ENCODE measurements at places on chromosomes 1 and 21.

GRCh38 chr21:41600116-41600515 lies 92.2 kb upstream of the TMPRSS2 start:
- no peak for DNase-seq

DNA sequence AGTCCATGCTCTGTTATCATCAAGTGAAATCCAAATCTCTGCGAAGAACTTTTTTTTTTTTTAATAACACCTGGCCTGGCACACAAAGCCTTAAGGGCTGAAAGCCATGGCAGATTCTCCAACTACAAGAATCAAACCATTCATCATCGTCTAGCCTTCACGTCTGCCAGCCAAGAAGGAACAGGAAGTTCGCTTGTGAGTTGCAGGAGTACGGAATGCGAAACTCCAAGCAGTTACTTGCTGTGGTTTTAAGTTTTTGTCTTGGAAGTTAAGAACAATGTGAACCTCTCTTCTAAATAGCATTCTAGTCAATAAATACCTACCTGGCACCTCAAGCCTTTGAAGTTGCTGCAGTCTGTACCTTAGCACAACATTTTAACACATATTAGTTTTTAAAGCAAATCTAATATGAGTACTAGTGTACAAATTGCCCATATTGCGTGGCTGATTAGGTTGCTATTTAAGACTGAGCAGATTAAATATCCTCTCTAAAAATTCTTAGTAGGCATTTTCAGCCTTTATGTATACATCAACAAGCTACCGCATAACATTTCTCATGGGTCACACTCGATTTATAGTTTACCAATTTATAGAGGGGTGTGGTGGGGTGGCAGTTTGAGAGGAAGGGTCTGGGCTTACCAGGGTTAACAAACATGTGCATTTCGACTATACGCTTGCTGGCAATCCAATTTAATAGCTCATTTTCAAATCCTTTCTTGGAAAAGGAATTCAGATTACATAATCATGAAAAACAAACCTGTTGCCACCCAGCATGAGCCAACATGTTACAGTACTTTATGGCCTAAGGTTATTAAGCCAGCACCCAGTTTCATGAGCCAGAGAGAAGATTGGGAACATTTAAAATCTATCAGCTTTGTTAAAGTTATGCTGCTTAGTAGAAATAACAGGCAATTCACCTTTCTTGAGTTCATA lies 22.2 kb upstream of the PTPN14 start:
- DNase-seq = no peak

GRCh38 chr1:150577557-150578271 lies 1.7 kb downstream of the MCL1 start:
- DNase-seq = no peak

DNA sequence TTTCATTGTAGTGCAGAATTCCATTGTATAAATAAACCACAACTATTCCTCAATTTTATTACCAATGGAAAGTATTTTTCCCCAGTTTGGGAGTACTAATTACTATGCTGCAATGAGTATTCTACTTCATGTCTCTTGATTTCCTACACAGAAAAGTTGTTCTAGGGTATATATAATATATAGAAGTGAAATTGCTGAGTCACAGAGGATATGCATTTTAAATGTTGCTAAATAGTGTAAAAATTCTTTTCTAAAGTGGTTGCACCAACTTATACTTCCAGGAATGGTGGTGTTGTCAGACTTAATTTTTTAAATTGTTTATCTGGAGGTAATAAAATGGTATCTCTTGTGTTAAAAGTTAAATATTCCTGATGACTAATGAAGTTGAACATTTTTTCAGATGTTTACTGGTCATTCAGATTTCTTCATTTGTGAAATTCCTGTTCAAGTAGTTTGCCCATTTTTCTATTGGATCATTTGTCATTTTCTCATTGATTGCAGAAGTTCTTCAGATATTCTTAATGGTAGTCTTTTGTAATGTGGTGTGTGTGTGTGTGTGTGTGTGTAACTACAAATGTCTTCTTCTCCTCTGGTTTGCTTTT lies 19.1 kb upstream of the MYOG start:
- no peak for DNase-seq

- no peak for DNase-seq
Measured at GRCh38 chr1:97508653-97509218, 412.1 kb downstream of the DPYD start.

DNA sequence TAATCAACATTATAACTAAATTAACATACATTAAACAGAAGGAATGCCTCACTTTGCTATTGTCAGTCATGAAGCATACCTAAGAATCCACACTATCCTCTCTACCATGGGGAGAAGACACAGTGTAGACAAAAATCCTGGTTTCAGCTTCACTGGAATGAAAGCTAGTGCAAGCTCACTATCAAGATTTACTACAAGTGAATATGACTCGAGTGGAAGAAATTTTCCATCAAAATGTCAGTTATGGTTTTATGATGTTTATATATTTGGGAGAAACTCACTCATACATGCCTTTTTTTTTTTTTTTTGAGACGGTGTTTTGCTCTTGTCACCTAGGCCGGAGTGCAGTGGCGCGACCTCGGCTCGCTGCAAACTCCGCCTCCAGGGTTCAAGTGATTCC lies 424.3 kb downstream of the KCNT2 start:
- DNase-seq = no peak

DNA sequence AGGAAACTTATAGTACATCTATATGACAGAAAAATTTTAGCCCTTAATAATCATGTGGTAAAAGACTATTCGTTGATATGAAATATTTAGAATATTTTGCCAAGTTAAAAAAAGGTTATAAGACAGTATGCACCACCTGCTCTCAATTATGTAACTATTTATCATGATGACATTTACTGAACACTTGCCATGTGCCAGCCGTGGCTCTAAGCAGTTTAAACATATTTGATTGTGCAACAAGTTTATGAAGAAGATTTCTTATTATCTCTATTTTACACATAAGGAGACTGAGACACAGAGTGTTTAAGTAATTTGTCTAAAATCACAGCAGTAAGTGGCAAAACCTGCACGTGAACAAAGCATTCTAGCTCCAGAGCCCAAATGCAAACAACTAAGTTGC lies 199.3 kb upstream of the JUN start:
- no peak for DNase-seq

DNA sequence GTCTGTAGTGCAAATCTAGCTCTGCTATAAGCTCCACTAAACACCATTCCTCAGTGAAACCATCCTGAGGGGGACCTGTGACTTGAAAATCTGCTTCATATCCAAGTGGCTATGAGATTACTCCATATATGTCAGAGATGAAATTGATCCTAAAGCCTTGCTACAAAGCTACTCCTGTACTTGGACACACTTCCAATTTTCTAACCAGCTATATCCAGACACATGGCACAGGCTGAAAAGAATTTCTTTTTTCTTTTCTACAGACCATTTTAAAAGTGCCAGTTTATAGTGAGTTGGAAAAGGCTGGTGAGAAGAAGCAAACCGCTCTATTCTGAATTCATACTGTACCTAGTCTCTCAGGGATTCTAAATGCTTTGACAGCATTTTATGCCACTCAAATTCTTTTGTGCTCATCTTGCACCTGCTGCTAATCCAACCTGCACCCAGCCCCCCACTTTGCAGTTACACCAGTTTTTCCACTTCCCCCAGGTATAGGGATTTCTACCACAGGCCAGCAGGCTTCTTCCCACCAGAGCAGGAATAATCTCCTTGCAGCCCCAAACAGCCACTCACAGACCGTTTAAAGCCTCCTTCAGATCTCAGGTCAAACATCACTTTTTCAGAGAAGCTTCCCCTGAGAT lies 112.5 kb downstream of the RERE start:
- no peak for DNase-seq

DNA sequence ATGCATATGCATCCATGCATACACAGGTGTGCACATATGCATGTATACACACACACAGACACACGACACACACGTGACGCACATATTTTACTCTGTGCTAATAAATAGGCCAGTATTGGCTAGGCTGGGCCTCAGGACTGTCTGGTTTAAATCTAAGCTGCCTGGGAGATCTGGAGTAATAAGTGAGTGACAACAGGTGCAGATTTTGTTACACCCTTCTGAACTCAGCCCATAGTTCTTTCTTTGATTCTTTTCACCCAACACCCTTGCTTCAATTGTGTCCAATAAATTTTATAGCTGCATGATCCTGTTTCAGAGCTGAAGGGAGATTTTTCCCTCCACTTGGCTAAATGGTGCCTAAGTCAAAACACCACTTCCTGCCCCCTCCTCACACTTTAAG lies 132.8 kb downstream of the FGGY start:
- no peak for DNase-seq

- no peak for DNase-seq
Measured at GRCh38 chr1:184036517-184036949, 995 bp downstream of the COLGALT2 start.

DNA sequence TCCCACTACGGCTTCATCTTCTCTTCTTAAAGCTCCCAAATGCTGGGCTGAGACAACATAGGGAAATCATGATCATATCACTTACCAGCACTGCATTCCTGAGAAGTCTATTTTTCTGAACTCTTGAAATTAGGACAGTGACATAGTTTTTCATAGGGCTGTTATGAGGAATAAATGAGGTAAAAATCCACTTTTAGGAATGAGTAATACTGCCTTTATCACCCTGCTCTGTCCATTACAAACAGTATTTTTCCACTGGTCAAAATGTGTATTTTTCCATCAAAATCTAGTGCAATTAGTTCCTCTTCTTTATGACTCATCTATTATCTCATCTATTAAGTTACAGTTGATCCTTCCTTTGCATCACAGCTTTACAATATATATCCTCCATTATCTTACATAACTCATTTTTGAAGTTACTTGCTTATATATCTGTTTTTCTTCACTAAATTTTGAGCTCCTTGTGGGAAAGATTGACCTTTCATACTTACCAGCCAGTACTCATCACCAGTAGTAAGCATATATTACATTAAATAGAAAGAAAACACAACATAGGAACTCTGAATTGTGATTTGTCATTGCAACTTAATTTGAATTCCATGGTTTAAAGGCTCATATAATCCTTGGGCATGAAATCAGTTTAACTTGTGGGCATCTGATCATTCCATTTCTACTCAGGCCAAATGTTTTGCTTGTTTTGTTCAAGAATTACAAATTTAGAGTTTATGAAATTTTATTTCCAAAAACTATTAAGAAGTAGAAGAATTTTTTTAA lies 37.1 kb downstream of the PRRX1 start:
- no peak for DNase-seq

GRCh38 chr1:227174164-227174563 lies 144.1 kb downstream of the CDC42BPA start:
- no peak for DNase-seq

DNA sequence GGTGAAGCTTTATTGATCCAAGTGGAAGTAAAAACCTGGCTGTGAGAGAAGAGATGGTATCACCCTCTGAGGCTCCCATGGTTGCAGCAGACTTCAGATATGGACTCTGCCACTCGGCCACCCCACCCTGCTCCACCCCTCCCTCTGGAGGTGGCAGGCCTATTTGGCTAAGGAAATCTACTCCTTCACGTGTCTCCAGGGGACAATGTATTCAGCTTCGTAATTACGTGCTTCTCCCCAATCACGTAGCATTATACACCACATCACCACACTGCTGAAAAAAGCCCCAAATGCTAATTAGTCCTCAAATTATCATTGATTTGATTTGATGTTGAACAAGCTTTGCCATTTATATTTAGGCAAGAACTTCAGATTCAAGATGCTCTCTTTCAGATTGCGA lies 220.7 kb downstream of the OMA1 start:
- no peak for DNase-seq

- no peak for DNase-seq
Measured at GRCh38 chr1:158989424-158989823, 20.3 kb upstream of the IFI16 start.

- DNase-seq = no peak
Measured at GRCh38 chr1:114986286-114986685, 43.3 kb upstream of the TSHB start.

GRCh38 chr1:115023593-115023992 lies 6.0 kb upstream of the TSHB start:
- DNase-seq = no peak

GRCh38 chr1:19178734-19179398 lies 31.2 kb downstream of the UBR4 start:
- DNase-seq = no peak

DNA sequence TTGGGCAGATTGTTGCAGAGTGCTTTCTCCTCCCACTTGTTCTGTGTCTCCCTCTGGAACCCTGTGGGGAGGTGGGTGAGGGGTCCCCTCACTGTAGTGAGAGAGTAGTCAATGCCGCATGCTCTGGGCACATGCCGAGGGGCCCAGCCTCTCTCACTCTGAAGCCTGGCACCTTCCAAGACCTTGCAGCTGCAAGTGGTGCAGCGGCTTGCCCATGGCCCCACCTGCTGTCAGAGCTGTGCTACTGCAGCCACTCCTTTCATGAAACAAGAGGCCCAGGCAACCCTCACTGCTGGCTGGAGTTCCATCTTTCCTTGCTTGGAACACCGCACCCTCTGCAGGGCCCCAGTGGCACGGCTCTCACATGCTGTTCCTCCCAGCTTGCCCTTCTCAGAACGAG lies 58.4 kb upstream of the COL6A1 start:
- DNase-seq = peak; percentile 74

GRCh38 chr1:103527331-103527730 lies 1.8 kb downstream of the RNPC3 start:
- no peak for DNase-seq

DNA sequence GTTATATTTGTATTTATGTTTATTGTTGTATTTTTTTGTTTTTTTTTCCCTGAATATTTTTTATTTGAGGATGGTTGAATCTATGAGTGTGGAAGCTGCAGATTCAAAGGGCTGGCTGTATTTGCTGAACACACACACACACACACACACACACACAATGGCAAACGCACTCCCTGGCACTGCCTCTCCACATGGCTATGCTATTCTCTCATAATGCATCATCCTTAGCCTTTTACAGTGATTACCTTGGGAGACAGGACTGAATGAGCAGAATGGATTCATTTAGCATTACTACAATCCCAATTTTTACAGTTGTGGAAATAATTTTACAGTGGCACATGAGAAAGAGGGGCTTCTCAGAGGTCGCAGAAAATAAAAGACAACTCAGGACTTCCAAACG lies 390.1 kb downstream of the PCP4 start:
- no peak for DNase-seq

DNA sequence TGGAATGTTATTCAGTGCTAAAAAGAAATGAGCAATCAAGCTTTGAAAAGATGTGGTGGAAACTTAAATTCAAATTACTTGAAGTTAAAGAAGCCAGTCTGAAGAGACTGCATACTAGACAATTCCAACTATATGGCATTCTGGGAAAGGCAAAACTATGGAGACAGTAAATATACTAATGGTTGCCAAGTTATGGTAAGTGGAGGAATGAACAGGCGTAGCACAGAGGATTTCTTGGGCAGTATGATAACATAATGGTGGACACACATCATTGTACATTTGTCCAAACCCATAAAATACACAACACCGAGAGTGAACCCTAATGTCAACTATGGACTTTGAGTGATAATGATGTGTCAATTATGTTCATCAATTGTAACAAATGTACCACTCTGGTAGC lies 21.1 kb upstream of the SELP start:
- DNase-seq = no peak

DNA sequence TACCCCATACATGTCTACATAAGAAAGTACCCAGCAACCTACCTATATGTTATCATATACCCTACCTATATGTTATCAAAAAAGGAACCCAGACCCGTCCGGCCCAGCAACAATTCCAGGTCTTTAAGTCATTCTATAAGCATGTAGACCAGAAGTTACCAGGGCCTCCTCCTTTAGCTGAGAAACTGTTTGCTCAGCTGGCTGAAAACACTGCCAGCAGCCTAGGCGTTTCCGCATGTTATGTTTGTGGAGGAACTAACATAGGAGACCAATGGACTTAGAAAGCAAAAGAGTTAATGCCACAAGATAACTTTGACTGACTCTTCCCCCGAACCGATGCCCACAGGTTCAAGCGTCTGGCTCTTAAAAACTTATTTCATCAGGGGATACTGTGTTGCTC lies 7.1 kb upstream of the ZNF678 start:
- DNase-seq = no peak

All from caudate nucleus (tissue), 63 donors.